ENCODE measurements at places on chromosomes 12 and 14.

DNA sequence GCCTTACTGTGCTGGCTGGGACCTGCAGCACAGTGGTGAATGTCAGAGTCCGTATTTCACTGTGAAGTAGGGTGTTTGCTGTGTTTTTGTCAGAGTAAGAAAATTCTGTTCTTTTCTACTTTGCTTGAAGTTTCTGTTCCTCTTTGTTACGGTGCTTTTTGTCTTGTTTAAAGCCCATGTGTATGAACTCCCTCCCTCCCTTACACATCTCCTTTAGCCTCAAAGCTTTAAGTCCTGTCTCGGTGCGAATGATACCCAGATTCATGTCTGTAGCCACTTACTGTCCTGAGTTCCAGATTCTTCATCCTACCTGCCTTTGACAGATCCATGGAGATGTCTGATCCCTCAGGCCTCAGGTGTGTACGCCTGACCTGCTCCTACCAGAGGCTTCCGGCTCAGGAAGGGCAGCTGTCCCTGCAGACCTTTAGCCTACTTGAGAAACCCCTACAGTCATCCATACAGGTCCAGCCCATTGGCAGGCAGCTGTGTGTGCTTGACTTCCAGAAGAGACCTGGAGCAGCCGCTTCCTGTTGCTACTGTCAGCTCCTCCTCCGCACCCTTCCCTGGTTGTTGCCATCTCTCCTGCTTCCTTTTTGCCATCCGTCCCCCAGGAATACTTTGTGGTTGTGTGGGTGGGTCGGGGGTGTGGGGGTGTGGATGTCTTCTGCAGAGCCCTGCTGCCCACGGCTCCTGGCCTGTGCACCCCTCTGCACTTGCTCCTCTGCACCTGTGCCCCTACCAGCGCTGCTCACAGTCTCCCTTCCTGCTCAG lies 72.9 kb downstream of the DDX51 start:
- DNase-seq, result no peak

DNA sequence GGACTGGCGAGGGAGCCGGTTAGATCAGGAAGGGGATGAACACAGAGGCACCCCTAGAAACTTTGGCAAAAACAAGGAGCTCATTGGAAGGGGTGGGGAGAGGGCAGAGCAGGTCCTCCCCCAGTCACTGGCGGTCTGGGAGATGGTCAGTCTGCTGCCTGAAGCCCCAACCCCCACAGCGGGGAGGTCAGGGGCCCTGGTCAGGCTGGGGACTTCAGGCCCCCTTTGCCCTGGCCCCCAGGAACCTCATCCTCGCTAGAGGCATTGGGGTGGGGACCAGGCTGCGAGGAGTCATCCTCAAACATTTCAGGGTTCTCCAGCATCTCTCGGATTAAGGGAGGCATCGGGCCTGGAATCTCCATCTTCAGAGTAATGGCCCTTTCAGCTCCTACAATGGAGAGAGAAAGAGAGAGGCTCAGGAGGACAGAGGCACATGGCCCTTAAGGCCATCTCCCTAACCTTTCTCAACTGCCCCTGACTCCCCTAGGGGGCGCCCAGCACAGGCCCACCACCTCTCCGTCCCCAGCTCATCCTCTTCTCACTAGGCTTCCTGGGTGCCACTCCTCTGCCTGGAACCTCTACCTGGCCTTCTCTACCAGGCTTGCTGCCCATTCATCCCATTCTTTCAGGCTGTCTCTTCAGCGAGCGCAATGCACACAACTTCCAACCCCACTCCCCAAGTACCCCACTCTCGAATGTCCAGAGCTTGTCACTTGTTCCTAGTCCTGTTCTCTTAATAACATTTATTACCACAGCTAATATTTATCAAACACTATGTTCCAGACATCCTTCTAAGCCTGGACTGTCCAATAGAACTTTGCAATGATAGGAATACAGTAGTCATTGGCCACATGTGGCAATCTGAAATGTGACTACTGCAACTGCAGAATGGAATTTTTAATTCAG lies 4.7 kb upstream of the ITGB7 start:
- DNase-seq, result no peak

DNA sequence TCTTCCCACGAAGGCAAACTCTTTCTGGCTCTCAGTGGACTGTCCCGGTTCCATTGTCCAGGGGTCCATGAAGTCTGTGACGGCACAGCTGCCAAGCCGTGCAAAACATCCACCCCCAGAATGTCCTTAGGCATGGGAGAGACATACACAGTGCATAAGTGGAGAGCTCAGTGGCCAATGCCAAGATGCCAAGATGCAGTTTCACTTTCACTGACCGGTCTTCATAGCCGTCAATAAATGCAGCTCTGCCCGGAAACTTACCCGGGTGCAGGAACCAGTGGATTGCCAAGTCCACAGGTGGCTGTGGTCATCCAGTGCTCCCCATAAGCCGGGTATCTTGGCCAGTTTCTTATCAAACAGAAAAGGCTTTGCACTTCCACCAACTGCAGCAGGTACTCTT lies 162.3 kb downstream of the PTCSC3 start:
- DNase-seq, result no peak

- DNase-seq, result no peak
These were observed 7.8 kb downstream of the TBPL2 start for GRCh38 chr14:55432628-55433027.

- DNase-seq, result no peak
These were observed 25.8 kb upstream of the TMCC3 start for GRCh38 chr12:94676031-94676641.

- DNase-seq, result peak; percentile 17
These were observed 95.2 kb upstream of the HMGA2 start for GRCh38 chr12:65728848-65729793.

GRCh38 chr14:53715193-53715721 lies 241.4 kb downstream of the BMP4 start:
- peak; percentile 65 for DNase-seq

- DNase-seq, result no peak
These were observed 129.2 kb upstream of the ARHGAP5 start for GRCh38 chr14:31947680-31948595.

Data from astrocyte (in vitro differentiated cells and primary cell).